ENCODE measurements at places on chromosomes 5 and 9.

DNA sequence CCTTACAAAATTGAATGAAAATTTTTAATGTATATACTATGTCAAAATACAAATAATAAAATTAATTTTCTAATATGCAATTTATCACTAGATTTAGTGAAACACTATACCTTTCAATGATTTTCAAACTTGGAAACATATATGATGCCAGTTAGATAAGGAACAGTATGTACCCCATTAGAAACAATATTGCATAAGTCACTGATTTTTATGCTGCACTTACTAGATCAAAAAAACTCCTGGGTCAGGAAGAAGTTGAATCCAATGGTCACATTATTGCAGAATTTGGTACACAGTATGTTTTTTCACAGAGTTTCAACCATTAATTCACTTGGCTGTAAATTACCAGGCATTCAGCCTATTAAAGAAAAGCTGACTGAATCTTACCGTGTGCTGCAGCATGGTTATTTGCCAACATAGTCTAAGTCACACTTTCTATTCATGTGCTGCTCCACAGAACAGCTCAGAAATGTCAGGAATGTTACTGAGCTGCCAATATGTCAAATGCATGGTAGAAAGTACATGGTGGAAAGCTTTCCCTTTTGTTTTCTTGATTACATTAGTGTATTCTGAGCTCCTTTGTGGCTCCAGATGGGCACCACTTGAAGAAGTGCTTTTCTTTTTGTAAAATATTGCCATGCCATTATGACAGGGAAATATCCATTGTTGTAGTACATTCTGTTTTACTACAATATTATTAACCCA lies 9.9 kb upstream of the PRR16 start:
- DNase-seq: no peak

- DNase-seq: no peak
Observed at GRCh38 chr9:110844121-110844520, 175.5 kb downstream of the MUSK start.

- DNase-seq: no peak
Observed at GRCh38 chr5:916441-917293, 24.0 kb downstream of the TRIP13 start.

DNA sequence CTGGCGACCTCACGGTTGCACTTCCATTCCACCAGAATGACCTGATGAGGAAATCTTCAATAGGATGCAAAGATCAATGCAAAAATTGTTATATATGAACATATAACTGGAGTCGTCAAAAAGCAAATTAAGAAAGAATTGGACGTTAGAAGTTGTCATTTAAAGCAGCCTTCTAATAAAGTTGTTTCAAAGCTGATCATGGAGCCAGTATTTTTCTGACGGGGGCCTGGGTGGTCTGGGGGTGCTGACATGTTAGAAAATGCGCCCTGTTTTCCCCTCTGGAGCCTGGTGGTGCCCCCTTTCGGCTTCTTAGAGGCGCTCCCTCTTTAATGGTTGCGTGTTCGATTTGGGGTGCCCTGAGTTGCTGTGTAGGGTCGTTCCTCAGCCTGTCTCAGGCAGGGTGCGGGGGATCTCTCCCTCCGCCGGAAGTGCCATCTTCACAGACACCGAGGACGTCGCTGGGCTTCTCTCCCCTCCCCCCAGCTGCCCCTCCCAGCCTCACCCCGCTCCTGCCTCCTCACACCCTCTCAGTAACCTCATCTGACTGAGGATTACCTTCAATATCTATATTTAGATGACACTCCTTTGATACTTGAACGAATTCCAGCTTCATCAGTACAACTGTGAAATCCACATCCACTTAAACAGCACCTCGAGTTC lies 18.3 kb downstream of the PTGES2 start:
- DNase-seq: no peak

DNA sequence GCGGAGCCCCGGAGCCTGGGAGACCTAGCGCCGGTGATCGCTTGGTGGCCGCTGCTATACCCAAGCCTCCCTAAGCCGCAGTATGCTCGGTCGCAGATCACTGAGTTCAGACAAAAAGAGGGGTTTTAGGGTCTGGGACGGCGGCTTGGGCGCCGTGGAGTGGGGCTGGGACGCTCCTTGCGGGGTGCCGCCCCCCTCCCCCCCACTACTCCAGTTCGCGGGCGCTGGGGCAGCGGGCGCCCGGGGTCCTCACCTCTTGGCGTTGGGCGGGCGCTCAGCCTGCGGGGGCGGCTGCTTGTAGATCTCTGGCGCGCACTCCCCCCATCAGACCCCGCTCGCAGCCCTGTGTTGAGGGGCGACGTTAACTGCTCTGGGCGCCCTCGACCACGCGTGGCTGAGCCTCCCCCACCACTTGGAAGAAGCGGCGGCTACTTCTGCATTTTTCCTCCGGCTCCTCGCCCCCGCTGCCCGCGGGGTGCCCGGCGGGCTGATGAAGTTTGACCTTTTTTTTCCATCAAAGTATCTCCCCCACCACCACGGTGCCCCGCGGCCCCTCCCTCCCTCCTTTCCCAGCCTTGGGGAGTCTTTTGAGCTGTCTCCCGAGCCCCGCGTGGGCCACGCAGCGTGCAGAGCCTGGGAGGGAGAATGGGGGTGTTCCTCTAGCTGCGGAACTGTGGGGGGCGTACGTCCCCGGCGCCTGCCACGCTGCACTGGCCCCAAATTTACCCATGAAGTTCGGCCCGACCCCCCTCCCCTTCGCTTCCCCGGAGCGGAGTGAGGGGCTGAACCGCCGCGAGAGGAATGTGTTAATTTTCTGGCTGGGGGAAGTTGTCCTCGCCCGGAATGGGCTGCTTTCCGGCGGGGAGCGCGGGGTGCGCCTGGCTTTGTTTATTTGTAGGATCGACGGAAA lies 1.2 kb downstream of the CXXC5 start:
- no peak for DNase-seq

- no peak for DNase-seq
Observed at GRCh38 chr9:21267485-21268346, 27.9 kb upstream of the IFNA14 start.

DNA sequence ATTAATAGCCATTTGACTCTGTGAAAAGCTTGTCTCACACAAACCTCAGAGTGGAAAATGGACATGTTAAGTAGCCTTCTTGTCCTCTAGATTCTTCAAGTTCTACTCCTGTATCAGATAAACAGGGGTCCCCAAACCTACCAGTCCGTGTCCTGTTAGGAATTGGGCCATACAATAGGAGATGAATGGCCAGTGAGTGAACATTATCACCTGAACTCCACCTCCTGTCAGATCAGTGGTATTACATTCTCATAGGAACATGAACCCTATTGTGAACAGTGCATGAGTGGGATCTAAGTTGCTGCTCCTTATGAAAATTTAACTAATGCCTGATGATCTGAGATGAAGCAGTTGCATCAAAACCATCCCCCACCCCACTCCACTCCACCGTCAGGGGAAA lies 136.3 kb downstream of the TMEM232 start:
- no peak for DNase-seq

DNA sequence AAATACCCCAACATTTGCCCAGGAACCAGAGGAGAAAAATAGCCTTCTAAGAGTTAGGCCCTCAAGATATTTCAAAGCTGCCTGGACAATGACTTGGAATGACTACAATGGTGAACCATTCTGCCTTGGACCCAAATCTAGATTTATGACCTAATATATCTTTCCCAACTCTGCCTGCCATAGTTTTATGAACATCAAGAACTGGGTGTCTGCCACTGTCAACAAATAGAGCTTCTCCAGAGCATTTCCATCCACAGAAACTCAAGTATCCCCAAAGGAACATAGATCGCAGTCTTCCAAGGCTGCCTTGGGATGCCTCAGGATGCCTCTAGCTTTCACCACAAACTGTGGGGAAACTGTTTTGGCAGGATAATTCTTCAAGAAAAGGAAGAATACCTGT lies 48.2 kb upstream of the NFIB start:
- DNase-seq: no peak

DNA sequence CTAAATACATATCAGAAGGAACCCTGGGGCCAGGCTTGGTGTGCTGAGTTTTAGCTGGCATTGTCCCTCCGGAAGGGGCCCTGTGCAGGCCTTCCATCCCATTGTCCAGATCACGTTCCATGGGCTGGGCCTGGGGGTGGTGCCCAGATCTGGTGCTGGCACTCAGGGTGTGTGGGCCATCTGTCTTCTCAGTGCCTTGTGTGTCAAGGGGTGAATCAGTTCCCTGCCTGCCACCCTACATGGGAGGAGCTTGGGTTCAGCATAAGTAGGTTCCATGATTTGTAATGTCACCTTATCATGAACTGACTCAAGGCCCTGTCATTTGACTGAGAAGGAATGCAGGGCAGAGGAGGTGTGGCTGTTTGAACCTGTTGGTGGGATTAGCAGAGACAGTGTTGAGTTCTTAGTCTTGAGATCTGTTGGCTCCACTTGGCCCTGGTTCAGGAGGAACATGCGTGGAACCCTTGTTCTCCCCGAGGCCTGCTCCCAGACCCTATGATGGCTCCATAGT lies 176.8 kb downstream of the MACROH2A1 start:
- DNase-seq: no peak

DNA sequence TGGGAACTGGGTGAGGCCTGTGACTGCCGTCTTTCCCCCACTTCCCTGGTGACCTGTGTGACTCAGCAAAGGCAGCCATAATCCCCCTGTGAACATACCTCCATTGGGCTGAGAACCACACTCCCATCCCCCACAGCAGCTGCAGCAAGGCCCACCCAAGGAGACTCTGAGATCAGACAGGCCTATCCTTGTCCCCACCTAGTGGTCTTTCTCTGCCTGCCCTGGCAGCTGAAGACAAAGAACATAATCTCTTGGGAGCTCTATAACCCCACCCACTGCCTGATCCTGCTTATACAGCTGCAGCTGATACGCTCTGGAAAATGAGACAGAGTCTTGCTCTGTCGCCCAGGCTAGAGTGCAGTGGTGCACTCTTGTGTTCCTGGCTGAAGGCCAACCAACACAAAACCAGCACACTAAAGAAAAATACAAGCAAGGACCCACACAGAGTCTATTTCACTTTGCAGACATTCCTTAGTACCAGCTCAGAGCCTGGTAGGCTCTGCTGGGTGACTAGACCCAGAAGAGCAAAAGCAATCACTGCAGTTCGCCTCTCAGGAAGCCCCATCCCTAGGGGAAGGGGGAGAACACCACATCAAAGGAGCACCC lies 106.7 kb downstream of the MCTP1 start:
- no peak for DNase-seq

DNA sequence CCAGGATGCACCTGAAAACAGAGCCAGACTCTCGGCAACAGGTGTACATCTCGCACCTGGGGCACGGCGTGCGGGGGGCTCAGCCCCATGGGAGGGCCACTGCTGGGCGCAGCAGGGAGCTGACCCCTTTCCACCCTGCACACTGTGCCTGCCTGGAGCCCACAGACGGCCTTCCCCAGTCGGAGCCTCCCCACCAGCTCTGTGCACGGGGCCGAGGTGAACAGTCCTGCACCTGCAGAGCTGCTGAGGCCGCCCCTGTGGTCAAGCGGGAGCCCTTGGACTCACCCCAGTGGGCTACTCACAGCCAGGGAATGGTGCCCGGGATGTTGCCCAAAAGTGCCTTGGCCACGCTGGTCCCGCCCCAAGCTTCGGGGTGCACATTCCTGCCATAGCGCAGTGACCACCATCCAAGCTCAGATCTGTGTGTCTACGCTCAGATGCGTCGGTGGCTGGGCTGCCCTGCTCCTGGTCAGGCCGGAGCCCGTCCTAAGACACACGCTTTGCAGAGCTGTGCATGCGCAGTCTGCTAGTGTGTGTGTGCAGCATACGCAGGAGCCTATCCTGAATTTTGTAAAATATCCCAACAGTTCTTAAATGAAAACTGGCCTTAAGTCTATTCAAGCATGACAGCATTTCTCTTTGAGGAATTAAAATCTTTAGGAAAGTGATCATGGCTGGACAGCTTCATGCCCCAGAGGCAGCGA lies 8.4 kb upstream of the EXOC3 start:
- no peak for DNase-seq

- DNase-seq: no peak
Observed at GRCh38 chr9:114969269-114969668, 38.9 kb upstream of the TNFSF8 start.

DNA sequence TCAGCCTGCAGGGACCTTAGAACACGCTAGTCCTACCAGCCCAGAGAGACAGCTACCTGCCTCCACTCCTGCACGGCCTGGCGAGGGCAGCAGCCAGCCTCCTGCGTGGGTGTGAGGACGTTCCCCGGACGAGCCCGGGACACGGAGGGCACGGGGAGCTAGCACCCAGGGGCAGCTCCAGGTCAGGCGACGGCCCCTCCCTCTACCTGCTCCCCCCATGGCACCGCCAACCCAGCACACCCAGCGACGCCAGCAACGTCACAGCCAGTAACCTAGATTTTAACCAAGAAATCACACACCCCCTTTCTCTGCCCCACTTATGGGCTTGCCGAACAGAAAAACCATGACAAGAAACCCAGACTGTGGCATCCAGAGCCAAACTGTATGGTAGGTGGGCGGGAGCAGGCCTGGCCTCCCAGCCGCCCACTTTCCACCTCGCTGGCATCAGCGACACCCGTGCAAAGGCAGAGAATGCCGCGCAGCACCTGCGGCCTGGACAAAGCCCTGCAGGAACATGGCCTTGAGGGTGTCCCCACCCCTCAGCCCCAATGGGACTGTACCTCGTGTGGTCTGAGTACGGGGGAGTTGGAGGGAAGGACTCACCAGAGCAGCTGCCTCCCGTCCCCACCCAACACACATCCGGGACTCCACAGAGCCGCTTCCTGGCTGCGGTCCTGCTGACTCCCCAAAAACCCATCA lies 47.9 kb downstream of the NACC2 start:
- DNase-seq: no peak

DNA sequence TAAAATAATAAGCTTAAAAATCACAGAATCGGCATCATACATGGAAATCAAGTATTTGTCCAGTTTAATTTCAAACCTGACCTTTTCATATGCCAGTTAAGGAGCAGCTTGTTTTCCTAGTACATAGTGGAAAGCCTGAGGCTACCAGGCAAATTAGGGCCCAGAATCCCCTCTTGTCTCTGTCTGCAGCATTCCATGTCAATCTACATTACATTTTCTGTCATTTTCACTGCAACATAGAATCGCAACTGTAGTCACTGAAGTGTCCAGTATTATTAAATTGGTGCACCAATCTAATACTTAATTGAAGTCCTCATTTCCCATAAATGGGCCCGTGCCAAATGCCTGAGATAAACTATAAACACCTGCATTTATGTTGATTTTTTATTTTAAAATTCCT lies 1352.2 kb upstream of the ACO1 start:
- DNase-seq: no peak

DNA sequence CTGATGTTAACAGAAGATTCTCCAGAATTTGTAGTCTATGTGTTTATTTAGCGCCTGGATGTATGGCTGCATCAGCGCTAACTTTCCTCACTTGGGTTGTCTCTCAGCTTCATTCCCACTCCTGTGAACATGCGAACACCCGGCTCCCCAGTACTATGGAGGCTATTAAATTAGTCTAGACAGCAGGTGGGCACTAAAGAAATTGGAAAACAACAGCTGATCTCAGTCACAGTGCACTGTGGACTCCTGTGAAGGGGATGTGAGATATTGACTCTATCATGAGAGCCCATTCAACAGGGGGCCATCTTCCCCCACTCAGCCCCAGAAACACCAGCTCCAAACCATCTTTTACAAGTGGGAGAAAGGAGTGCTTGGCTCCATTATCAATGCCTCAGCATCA lies 471.0 kb downstream of the KDM4C start:
- DNase-seq: no peak
